ENCODE measurements at places on chromosomes 6 and 20.

DNA sequence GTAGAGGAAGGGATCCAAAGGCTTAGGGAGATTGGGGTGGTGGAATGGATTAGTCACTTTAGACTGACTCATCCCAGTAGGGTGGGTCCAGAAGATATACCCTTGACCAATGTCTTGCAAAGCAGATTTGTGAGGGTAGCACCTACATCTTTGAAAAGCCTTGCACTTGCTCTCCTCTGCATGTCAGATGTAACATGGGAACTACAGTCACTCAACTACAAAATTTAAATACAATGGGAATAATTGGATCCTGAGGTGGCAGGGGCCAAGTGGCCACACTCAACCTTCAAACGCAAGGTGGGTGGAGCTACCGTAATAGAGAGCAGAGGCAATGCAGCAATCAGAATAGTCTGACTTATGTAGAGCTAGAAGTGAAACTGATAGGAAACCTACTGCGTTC lies 71.2 kb downstream of the ME1 start:
- DNase-seq = no peak

DNA sequence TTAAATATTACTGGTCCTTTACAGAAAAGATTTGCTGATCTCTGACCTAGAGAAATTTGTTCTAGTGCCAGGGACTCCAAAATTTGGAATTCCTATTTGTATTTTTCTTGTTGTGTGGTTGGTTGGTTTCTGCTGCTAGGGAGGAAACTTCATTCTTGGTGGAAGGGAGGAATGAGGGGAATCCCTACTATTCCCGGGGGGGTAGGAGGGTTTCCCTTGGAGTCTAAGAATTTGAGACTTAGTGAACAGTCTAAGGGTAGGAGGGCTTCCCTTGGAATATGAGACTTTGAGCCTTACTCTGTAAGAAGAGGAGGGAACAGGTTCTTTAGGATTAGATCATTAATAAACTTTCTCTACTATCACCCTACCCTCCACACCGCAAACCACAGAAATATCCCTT lies 67.1 kb upstream of the ADGRF1 start:
- no peak for DNase-seq

- DNase-seq = no peak
Observed at GRCh38 chr6:49054311-49054710, 408.7 kb downstream of the MMUT start.

GRCh38 chr6:165998072-165998471 lies 169.6 kb downstream of the TBXT start:
- DNase-seq = no peak

GRCh38 chr6:54084231-54084630 lies 27.0 kb upstream of the MLIP start:
- DNase-seq = no peak

- no peak for DNase-seq
Observed at GRCh38 chr20:47727170-47727880, 58.0 kb downstream of the SULF2 start.

- no peak for DNase-seq
Observed at GRCh38 chr6:170229851-170230519, 60.9 kb downstream of the DLL1 start.

GRCh38 chr6:21455071-21455470 lies 138.5 kb upstream of the SOX4 start:
- no peak for DNase-seq

- peak; percentile 22 for DNase-seq
Observed at GRCh38 chr20:59560588-59561227, 43.6 kb upstream of the PHACTR3 start.

DNA sequence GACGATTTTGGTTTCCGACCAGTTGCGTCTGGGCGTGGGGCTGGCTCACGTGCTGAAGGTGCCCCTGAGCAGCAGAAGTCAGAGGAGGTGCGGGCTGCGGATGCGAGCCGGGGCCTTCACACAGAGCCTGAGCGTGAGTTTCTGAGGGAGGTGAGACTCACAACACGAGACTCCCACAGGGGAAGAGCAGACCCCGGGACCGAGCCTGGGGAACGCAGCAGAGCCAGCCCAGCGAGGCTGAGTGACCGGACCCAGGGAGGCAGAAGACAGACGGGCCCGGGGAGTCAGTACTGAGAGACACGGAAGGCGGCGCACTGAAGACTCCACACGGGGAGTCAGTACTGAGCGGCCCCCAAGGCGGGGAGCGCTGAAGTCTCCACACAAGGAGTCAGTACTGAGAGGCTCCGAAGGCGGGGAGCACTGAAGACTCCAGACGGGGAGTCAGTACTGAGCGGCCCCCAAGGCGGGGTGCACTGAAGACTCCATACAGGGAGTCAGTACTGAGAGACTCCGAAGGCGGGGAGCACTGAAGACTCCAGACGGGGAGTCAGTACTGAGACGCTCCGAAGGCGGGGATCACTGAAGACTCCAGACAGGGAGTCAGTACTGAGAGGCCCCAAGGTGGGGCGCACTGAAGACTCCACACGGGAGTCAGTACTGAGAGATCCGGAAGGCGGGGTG lies 77.8 kb downstream of the DLL1 start:
- DNase-seq = no peak

DNA sequence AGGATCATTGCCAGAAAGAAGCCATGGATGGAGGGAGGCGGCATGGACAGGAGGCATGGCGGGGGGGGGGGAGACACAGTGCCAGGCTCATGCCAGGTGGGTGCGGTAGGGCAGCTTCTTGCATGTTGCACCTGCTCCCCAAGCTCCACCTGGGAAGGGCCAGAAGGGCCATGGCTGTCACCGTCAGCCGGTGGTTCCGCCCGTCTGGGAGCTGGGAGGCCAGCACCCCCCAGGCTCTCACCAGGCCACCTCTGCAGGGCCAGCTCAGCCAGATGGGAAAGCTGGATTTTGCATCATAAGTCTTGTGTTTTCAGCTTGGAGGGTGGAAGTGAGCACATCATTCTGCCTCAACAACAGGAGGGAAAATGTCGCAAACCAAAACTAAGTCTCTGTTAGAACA lies 404.7 kb downstream of the TAF4 start:
- no peak for DNase-seq

DNA sequence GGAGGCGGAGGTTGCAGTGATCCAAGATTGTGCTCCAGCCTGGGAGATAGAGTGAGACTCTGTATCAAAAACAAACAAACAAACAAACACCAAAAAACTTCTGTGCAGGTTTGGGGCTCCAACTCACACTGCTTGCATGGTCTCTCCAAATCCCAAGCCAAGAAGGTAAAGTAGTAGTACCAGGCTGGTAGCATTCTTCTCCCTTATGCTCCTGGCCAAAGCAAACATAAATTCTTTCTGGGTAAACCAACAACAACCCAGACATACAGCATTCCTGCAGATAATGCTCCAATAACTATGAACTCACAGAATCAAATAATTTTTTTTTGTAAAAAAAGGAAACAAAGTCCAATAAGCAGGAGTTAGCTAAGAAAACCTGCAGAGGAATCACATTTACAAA lies 57.8 kb upstream of the KLHL31 start:
- no peak for DNase-seq

DNA sequence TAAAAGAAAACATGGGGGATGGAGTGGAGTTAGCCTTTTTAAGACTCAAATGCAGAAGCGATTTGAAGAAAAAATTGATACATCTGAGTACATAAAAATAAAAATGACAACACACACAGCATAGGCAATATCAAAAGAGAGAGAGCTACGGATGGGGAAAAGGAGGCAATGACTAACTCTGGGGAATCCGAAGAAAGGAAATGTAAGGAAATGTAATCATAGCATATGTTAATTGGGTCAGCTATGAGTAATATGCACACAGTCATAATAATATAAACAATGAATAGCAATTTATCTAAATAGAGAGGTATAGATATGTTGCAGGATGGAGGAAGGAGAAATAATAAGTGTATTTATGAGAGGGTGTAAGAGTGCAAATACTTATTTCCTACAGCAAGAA lies 83.4 kb downstream of the NOL4L start:
- DNase-seq = no peak

DNA sequence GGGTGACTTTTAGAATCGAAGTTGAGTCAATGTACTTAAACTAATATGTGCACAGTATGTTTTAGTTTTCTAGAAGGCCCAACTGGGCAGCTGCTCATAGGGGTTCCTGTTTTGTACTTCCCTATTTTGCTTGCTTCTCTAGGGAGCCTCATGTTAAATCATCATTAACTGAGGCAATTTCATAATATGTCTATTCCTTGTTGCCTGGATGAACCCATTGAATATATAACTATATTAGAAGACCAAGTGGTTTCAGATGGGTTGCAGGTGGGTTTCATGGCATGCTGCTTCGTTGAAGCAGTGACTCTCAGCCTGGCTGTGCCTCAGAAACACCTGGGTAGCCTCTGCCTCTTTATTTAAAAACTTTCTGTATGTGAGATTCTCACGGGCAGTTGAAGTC lies 22.2 kb downstream of the CARMIL1 start:
- no peak for DNase-seq

GRCh38 chr6:154614101-154614500 lies 103.6 kb upstream of the CNKSR3 start:
- DNase-seq = no peak

DNA sequence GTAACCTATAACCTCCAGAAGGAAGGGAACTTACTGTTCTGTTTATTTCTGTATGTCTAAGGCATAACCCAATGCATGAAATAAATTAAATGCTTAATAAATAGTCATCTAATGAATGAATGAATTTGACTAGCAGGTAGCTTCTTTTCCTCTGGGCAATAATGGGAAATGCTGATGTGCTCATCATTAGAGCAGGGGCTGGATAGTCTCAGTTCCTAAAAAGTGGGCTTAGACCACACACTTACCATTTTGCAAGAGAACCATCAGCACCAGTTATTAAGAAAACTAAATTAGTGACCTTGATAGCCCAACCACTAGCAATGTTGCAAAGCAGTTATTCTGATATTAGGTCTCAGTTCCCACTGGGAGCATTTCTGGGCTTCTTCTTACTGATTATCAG lies 449.7 kb downstream of the CDC5L start:
- no peak for DNase-seq

DNA sequence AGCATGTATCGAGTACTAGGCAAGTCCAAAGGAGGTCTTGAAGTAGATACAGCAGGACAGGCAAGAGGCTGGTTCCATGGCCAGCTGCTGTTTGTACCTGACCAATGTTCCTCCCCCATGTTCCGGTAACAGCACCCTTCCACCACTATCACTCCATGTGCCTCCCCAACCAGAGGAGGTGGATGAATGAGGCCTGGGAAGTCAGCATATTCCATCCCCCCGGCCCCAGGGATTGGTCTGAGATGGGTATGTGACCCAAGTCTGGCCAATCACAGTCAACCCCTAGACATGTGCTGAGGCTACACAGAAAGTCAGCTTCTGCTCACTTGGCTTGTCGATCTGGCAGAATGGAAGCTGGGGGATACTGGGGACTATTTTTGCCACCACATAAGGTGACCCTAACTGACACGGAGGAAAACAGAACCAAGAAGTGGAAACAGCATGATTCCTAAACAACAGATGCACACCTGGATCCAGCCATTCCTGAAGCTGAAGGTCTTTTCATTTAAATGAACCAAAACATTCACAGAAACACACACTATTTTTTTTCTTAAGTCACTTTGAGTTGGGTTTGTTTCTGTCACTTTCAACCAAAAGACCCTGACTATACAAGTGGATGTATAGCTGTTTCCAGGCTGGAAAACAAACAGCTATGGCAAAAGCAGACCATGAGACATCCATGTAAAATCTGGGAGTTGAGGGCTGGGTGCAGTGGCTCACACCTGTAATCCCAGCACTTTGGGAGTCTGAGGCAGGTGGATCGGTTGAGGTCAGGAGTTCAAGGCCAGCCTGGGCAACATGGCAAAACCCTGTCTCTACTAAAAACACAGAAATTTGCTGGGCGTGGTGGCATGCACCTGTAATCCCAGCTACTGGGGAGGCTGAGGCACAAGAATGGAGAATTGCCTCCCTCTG lies 70.4 kb upstream of the PTPN1 start:
- DNase-seq = no peak

DNA sequence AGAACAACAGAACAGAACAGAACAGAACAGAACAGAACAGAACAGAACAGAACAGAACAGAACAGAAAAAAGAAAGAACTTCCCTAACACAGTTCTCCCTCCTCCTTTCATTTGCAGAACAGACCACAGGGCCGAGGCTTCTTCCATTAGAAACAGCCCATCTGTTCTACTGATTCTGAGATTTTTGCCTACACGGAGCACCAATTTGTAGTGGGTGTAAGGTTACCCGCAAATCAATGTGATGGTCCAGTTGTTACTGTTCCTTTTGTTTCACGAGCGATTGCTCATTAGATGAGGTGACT lies 734 bp upstream of the OGFRL1 start:
- no peak for DNase-seq

GRCh38 chr20:17928633-17929311 lies 39.8 kb downstream of the SNX5 start:
- DNase-seq = no peak

- DNase-seq = no peak
Observed at GRCh38 chr6:99092461-99092860, 144.7 kb upstream of the FBXL4 start.

- DNase-seq = no peak
Observed at GRCh38 chr6:12480379-12480778, 190.2 kb downstream of the EDN1 start.

DNA sequence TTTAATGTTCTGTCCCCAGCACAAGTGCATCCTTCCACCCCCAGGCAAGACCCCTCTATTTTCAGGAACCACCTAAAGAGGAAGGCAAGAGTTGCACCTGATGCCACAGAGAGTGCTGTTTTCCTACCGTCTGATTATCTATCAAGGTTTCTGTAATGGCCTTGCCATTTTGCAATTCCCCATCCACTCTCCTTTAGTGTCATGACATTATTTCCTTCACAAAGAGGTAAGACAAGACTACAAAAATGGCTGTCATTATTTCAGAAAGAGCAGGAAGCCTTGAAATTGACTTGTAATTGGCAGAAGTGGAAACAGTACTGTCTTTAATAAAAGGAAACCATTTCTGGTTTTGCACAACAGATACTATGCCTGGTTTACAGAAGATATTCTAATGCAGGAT lies 426.7 kb downstream of the PTPRT start:
- DNase-seq = no peak

- no peak for DNase-seq
Observed at GRCh38 chr6:148513145-148514071, 170.8 kb downstream of the SASH1 start.

DNA sequence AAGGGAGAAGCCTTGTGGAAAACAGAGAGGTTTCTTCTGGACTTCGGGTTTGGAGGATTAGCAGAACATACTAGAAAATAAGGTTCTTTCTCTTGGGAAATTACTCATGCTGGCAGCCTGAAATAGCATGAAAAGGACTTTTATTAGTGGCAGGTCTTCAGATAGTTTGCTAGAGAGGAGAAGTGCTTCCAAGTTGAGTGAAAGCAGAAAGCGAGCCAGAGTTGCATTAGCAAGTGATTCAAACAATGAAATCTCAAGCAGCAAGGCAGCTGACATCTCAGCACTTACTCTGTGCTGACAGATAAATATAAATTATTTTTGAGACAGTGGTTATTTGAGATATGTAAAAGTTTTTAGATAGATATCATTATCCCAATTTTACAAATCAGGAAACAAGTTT lies 91.9 kb downstream of the PLCB4 start:
- no peak for DNase-seq

- DNase-seq = no peak
Observed at GRCh38 chr6:134175532-134176263, 123.3 kb upstream of the SLC2A12 start.
